ENCODE measurements at places on chromosomes 5 and 9.

GRCh38 chr5:7876867-7877266 lies 7.9 kb downstream of the MTRR start:
- DNase-seq: peak; percentile 65

DNA sequence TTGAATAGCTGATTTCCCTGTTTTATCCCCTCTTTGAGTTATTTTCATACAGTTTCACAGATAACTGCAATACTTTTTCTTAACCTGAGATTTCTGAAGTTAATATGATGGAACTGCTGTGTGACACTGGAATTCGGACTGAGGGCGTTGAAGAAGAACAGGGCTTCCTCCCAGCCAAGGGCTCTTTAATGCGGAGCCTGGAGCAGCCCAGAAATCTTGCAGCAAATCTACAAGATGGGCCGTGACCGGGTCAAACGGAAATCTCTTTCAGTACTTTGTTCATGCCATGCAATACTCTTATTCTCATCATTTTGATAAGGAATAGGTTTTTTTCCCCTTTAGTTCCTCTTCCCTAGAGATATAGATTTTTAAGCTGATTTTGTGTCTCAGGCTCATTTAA lies 236.8 kb upstream of the IRX4 start:
- DNase-seq: no peak

DNA sequence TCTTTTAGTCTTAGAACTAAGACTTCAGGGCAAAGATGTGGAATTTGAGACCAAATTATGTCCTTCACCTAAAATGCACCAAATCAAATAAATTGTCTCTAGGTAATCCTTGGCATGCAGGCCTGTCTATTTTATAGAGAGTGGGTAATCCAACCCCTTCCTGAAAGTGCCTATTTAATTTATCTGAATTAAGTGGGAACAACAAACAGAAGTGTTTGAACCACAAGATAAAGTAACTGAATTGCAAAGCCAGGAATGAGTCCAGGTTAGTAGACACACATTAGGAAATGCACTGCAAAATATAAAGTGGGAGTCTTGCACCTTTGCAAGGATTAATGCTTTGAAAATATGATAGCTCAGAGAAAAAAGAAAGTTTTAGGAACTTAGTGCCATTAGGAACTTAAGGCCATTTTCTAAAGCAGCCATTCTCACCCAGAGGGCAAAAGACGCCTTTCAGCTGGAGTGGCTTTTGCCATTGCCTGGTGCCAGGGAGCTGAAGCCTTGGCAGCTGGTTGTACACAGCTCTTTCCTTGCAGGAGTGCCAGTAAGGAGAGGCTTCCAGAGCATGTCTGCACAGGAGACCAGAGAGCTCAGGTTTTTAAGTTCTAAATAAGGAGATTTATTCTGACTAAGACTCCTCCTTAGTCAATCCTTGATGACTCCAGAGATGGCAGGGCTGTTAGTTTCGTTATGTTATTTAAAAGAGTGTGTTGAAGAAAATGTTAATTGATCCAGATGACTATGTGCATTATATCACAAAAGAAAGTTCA lies 151.7 kb upstream of the ELL2 start:
- DNase-seq: no peak

DNA sequence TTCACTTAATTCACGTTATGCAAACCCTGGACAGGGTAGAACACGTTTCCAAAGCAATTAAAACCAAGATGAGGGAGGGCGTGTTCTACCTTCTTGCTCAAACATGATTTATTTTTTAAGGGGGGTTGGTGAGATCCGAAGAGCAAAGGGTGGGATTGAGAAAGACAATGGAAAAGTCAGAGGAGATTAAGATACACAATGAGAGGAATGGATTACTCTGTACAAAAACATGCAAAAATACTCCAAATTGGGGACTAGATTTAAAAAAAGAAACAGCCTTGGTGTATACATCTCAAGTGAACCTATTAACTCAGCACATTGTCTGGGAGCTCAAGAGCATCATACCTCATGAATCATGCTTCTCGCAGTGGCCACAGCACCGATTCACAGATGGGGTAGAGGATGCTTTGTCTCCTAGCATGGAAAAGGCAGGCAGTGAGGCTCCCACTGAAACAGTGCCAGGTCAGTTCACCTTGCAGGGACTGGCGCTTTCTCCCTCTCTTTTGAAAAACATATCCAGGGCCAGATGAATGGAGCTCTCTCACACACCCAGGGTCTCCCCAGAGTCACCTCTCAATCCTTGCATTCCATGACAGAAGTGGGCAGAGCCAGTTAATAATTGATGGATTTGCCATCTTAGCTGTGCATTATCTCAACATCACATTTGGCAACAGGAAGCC lies 459.7 kb downstream of the BNC2 start:
- peak; percentile 48 for DNase-seq

- peak; percentile 37 for DNase-seq
Observed at GRCh38 chr5:72246954-72247442, 73.0 kb downstream of the MRPS27 start.

GRCh38 chr5:176550275-176550831 lies 1.2 kb downstream of the CDHR2 start:
- DNase-seq: no peak

GRCh38 chr9:2679011-2679410 lies 38.3 kb upstream of the KCNV2 start:
- no peak for DNase-seq

DNA sequence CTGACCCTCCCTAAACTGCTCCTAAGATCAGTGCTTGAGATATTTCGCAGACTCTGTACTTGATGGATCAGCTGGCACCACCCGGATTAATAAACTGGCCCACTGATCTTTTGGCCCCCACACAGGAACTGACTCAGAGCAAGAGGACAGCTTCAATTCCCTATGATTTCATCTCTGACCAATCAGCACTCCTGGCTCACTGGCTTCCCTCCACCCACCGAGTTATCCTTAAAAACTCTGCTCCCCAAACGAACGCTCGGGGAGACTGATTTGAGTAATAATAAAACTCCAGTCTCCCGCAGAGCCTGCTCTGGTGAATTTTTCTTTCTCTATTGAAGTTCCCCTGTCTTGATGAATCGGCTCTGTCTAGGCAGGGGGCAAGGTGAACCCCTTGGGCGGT lies 36.5 kb upstream of the CD180 start:
- peak; percentile 41 for DNase-seq

GRCh38 chr5:174828804-174829510 lies 104.6 kb downstream of the MSX2 start:
- DNase-seq: peak; percentile 22

DNA sequence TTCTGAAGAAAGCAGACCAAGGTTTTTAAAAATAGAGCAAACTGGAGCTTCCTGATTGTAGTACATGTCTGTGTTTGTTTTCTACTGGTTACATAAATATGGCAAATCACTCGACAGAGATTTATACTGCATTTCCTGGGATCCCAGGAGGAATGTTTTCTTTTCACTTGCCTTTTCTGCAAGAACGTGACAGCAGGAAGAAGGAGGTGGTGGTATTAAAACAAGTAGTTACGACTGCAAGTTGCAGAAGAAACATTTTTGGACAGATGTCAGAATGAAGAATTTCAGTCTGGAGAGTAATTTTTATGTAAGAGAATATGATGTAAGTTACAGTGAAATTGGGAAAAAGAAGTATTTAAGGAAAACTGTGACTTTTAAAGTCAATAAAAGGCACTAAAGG lies 253.7 kb upstream of the NFIL3 start:
- peak; percentile 6 for DNase-seq

GRCh38 chr5:160646033-160646432 lies 206.0 kb downstream of the ATP10B start:
- no peak for DNase-seq

- DNase-seq: no peak
Observed at GRCh38 chr5:124675931-124676846, 70.2 kb downstream of the ZNF608 start.

- no peak for DNase-seq
Observed at GRCh38 chr5:76809141-76809540, 9.7 kb upstream of the F2RL1 start.

GRCh38 chr5:177006265-177006972 lies at the start of gene UIMC1:
Gene UIMC1 (minus strand): TSS chr5:177006779. CDS start chr5:176982615, 24,164 bp downstream.
- DNase-seq: peak; percentile 88
